Activated T-cell treated with anti-CD3 and anti-CD28 coated beads for 4 hours (primary cell): ENCODE measurements at places on chromosomes 2 and 18.

GRCh38 chr2:111903516-111903915 is 5.1 kb downstream of the MERTK start:
- no peak for DNase-seq

GRCh38 chr2:193549661-193550060 is 1354.9 kb upstream of the TMEFF2 start:
- DNase-seq: no peak

DNA sequence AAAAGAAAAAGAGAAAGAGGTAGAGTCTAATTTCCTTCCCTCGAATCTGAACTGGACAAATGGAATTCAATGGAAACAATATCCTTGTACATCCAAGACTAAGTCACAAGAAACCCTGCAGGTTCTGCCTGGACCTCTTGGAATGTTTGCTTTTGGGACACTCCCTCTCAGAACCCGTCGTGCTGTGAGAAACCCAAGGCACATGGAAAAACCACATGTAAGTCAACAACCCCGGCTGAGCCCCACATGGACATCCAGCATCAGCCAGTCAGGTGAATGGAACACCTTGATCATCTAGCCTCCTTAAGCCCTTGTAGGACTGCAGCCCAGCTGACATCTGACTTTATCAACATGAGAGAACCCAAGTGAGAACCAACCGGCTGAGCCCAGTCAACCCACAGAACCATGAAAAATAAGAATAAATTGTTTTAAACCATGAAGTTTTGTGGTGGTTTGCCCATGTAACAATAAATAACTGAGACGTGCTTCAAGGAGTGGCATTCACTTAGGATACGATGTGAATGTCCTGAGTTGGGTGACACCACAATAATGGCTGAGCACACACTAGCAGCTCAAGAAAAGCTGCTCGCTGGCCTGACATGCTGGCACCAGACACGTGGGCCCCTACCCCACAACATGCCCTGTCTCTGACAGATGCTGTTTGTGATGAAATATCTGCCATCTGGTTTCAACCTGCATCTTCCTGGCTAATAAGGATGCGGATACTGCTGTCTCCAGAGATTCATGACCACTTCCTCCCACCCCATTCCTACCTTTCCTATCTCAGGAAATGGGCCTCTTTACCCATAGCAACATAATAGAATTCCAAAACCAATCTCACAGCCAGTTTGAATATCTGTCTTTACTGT is 28.8 kb downstream of the PKDCC start:
- DNase-seq: no peak

DNA sequence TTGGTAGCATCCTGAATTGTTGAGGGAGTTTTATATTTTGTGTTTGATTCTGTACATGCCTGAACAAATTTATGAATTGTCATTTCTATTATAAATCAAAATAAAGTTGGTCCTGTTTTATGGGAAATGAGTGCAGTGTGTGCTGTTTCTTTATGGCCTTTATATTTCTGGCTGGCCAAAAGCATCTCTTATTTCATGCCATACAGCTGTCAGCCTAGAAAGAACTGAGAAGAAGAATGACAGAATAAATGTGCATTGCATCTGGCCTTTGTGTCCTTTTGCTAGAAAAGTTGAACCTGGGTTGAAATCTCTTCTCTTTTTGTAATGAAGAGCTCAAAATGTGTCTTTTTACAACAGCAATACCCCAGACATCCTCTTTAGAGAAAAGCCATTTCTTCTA is 474.7 kb upstream of the LRATD1 start:
- no peak for DNase-seq

- no peak for DNase-seq
These were observed 27.9 kb upstream of the CASP8 start for GRCh38 chr2:201232467-201232815.

- no peak for DNase-seq
These were observed 68.5 kb downstream of the AGPS start for GRCh38 chr2:177460973-177461585.

GRCh38 chr2:38496927-38497669 is 105.6 kb downstream of the HNRNPLL start:
- no peak for DNase-seq
